CD4-positive, alpha-beta T cell treated with Interleukin-10 for 1 hour (primary cell): ENCODE measurements at places on chromosomes 2 and 18.

DNA sequence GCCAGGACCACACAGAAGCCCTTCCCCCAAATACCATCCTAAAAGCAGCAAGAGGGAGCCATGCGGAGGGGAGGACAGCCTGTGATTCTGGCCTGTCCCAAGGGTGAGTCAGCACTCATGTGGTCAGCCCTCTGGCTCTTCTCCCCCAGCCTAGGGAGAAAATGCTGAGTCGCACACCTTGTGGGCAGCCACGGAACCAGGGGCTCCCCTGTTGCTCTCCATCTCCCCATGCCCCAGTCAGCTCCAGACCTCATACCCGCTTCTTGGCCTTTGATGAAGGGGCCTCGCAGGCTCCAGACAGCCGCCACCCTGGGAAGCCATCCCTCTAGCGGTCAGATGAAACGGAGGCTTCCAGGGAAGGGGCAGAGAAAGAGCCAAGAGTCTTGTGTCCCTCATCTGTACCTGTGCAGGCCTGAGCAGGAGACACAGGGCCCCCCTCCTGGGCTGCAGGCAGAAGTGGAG, 181.3 kb upstream of the SIX2 start:
- no peak for DNase-seq

GRCh38 chr2:196962325-196962724, 35.8 kb upstream of the PGAP1 start:
- no peak for DNase-seq

- no peak for DNase-seq
Measured at GRCh38 chr2:97718942-97719341, 5.6 kb downstream of the ZAP70 start.

- DNase-seq: no peak
Measured at GRCh38 chr2:74763962-74764428, 69.9 kb upstream of the HK2 start.

GRCh38 chr2:129881786-129882396, 97.6 kb upstream of the RAB6C start:
- DNase-seq: no peak

- DNase-seq: no peak
Measured at GRCh38 chr2:7819316-7819715, 862.5 kb upstream of the ID2 start.

DNA sequence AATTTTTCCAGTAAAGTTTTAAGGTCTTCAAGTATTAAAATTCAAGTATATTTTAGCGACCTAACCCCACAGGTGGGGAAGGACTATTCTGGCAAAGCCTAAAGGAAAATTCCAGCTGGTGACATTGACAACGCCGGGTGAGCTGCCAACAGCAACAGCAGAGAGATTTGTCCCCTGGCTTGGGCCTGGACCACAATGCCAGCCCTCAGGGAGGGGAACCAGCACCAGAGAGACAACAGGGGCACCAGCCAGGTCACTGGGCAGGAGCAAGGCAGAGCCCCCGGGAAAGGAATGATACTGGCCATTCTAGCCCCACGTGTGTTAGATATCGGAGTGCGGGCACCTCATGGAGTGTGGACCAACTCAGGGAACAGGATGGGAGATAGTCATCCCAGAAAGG, 95.7 kb downstream of the ARMC9 start:
- no peak for DNase-seq

DNA sequence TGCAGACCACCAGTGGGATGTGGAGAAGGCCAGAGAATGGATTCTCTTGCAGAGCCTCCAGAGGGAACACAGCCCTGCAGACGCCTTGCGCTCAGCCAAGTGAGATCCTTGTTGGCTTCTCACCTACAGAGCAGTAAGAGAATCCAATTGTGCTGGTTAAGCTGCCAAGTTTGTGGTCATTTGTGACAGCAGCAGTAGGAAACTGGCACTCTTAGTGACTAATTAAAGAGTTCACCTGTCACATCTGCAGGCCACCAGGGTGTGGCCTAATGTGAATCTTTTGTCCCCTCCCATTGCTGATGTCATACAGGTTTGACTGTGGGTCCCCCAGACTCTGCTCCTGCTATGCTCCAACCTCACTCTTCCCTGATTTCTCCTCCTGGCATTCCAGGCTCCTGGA, 235.9 kb downstream of the TFCP2L1 start:
- no peak for DNase-seq

- no peak for DNase-seq
Measured at GRCh38 chr2:25290811-25291495, 50.8 kb downstream of the DNMT3A start.

GRCh38 chr2:239792405-239793084, 232.6 kb downstream of the NDUFA10 start:
- DNase-seq: no peak

DNA sequence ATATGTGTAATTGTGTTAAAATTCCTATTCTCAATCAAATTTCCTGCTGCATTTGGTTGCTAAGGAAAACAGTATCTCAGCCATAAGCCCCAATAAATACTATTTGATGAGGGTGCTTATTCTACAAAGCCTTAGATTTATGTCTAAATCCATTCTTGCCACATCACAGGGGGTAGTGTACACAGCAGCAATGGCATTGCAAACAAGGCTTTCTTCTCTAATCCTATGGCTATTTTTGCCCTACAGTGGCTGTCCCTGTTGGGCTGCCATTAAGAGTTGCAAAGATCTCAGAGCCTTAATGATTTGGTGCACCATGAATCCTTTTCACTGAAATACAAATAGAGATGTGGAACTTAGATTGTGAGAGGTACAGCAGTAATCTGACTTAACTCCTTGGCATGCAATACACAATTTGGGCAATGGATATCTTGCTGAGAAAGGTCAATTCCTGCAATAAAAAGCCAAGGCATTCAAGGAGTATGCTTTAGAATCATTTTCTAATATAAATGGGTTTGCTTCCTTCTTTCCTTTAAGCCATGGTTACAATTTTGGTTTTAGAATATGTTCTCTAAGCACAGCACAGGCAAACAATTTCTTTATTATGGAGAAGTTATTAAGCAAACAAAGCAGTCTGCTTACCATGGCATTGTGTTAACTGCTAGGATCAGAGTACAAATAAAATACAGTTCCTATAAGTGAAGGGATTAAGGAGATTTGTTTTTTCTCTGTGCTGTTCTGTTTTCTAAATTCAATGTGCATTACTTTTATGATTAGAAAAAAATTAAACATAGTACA, 69.8 kb upstream of the CD302 start:
- DNase-seq: no peak

DNA sequence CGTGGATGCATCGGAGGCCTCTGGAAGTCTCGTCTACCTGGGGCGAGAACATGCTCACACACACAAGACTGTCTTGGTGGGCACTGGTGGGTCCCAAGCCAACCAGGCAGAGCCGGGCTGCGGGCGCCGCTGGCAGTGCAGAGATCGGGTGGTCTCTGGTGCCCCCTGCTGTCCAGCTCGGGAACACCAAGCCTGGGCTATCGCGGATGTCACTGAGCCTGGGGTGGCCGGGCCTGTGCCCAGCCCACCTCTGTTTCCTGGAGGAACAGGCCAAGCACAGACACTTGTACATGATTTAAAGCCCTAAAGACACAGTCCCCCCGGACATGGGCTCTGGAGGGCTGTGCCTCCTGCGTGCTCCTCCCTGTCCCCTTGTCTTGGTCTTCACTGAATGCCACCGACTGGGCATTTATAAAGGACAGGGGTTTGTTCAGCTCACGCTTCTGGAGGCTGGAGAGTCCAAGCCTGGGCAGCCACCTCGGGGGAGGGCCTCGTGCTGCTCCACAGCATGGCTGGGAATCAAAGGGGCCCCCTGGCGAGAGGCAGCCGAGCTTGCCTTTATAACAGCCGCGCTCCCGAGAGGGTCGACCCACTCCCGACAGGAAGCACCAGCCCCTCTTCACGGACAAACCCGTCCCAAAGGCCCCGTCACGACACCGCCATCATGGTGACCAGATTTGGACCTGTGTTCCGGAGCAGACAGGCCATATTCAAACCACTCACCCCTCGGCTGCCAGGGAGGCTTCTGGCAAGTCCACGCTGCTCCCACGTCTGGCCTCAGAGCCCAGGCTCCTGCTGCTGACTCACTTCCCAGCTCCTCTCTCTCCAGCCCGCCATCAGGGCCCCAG, 3.6 kb upstream of the OTOS start:
- peak; percentile 80 for DNase-seq

- no peak for DNase-seq
Measured at GRCh38 chr2:2749206-2749598, 418.1 kb upstream of the MYT1L start.

GRCh38 chr2:102422910-102423309, at the start of gene IL18RAP:
Gene IL18RAP (plus strand): TSS chr2:102423160. CDS start chr2:102423278, 118 bp downstream.
- no peak for DNase-seq

DNA sequence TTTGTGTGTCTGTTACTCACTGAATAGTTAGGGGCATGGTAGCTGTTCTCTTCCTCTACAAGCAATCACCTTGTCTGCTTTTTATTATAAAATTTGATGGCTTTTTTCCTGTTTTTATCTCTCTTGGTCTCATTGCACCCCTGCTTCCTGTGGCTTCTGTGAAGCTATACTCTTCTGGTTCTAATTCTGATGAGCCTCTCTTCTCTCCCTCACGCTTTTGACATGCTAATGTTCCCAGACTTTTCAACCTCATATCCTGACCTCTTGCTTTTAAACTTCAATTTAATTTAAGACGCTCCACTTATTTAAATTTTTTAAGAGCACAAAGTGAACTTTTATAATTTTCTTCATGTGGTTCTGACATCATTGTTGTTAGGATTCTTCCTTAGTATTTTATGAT, 361.4 kb downstream of the DLGAP1 start:
- DNase-seq: no peak

DNA sequence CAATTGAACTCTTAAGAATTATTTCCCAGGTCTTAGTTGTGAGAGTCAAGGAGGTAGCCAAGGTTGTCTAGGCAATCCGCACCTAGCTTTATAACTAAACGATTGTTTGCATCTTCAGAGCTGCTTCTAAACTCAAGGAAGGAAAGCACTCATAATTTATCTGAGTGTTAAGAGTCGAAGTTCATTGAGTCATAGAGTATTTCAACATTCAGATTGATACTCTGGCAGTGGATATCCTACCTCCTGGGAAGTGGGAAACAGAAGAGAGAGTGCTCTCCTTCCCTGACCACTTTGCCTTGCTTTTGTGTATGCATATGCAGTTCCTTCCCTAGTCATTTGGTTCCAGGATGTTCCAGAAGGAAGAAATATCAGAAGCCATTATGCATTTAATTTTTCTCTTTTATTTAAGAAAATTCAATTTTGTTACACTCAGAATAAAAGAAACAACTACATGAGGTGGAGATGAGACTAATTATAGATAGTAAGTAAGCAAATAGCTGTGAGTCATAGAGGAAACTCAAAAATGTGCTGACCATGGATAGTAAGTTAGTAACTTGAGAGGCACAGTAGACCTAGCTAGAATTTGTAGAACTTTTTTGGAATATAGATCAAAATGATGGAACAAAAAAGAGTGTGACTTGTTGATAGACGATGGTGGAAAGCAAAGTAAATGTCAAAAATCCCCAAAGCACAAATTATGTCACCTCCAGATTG, 35.4 kb upstream of the FSHR start:
- no peak for DNase-seq

DNA sequence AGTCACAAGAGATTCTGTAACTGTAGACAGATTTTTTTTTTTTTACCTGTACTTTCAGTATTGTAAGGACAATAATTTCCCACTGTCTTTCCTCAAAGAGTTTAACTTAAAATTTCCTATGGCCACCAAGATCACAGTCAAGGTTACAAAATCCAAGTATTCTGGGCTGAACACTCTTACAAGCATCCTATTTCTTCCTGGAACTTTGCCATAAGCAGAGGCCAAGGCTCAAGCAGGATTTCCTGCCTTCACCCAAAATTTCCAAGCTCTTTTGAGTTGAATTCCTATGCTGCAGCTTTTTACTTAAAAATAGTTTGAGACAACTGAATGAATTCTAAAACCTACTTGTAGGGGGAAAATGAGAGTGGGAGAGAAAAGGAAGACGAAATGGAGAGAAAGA, 299.4 kb downstream of the ZNF516 start:
- no peak for DNase-seq

DNA sequence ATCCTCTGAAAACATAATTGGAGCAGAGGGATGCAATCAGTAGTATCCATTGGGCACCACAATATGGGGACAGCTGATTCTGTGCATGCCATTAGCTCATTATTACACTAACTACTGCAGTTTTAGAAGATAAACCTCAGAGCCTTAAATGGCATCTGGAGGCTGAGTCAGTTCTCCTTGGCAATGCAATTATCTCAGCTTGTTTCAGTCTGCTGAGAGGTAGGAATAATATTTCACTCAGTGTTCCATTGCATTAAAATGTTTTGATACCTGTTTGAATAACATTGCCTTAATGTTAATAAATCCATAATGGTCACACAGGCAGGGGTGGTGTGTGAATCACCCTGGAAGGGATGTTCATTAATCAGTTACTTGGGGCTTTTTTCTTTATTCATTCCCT, 309.6 kb downstream of the LRRTM1 start:
- no peak for DNase-seq

DNA sequence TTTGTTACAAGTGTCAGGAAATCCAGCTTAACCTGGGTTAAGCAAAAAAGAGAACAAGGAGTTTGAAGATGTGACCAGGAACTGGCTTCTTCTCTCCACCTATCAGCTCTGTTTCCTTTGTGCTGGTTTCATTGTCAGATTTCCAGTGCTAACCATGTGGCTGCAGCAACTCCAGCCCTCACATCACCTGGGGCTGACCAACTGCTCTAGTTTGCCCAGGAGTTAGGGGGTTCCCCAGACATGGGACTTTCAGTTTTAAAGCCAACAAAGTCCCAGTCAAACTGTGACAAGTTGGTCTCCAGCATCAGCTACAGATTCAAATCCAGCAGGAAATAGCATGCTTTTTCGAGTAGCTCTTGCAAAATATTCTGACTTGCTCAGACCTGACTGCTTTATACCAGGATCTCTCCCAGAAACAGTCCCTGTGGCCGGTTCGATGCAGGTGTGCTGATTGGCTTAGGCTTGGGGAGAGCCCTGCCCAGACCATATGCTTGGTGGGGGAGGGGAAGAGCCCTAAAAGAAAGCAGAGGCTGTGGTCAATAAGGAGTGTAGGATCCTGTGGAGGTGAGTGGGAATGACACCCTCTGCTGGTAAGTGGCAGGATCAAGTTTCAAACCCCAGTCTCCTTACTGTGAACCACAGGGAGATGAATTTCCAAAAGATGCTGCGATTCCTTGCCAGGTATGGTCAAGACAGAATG, 49.5 kb downstream of the KCNE4 start:
- DNase-seq: no peak

DNA sequence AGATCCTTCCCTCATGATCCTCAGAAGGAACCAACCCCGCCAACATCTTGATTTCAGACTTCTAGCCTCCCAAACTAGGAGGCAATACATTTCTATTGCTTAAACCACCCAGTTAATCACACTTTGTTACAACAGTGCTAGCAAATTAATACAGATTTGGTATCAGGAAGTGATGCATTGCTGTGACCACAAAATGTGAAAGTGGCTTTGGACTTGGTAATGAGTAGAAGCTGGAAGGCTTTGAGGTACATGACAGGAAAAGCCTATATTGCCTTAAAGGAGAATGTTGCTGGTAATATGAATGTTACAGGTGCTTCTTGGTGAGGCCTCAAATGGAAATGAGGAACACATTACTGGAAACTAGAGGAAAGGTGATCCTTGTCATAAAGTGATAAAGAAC, 260.3 kb downstream of the SATB2 start:
- DNase-seq: no peak

GRCh38 chr18:44996261-44996660, 315.6 kb downstream of the SETBP1 start:
- DNase-seq: no peak
